ENCODE measurements at places on chromosomes 11 and 22. TPM values are rescaled to one million over a fixed set of nuclear protein-coding genes. Genes with fewer than 3 reads are reported as not detected.
A peak's percentile ranks its signal among the peaks of the same experiment; 100 is the strongest.

SCO2 gene
- polyA plus RNA-seq: 1.8 TPM

CD82 gene
- polyA plus RNA-seq: 106 TPM

DNA sequence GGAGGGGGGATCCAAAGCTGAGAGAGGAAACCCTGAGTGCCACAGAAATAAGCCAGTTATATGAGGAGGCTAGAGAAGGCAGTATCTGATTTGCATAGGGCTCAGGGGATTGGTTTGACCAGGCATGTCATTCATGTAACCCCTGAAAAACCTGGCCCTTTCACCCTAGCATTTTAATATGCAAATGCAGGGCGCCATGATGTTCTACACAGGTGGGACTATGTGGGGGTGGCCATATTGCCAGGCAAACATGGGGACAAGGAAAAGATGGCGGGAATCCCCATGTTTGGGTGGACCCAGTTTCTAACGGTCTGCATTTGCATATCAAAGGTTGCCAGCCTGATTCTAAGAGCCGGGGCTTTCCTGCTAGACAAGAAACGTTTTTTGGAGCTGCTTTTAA, 27.2 kb downstream of the CSF2RB start:
- no peak for DNase-seq

OR5AN1 gene
- not detected for polyA plus RNA-seq

DNA sequence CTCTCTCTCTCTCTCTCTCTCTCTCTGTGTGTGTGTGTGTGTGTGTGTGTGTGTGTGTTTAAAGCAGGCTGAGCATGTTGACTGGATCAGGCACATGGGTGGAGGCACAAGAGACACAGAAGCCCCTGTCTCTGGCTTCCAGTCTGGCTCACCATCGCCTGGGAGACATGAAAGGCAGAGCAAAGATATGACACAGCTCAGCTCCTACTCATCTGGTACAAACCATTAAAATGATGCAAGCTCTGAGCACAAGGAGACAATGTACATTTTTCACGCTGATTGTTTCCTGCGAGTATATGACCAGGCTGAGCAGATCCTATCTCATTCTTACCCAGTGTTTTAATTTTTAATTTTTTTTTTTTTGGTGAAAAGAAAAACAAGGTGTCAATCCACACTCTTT, 9.5 kb downstream of the SLC6A5 start:
- DNase-seq: no peak

DNA sequence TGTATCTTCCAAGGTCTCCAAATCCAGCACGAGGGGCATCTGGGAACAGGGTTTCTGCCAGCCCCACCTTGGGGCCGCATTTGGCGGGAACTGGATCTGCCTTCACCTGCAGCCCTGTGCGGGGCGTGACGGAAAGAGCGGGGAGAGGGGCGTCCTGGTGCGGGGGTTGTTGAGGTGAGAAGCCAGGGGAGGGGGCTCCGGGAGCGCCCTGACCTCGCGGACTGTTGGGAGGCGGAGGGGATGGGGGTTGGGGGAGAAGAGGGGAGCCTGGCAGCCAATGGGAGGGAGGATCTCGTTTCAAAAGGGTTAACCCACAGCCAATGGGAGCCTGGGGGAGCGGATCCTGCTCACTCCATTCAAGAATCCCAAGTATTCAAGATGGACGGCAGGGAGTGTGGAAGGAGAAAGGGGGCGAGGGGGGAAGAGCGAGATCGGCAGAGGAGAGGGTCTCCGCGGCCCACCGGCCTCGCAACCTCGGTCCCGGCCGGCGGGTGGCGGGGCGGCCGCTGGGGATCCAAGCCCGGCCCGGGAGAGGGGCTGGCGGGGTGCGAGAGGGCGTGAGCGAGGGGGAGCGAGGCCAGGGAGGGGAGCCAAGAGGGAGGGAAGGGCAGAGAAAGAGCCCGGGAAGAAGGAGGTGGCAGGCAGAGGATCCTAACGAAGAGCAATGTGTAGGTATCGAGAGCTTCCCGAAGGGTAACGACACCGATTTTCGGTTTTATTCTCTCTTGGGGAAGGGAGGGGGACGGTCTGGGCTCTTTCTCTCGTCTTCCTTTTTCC, 11.5 kb downstream of the YPEL4 start:
- DNase-seq: peak; percentile 85

GRCh38 chr11:132220474-132220873, 850.1 kb downstream of the NTM start:
- DNase-seq: no peak

PACS1 gene
- 30.3 TPM for polyA plus RNA-seq

DEFB131B gene
- polyA plus RNA-seq: not detected

- DNase-seq: no peak
These were observed 14.2 kb upstream of the RFPL2 start for GRCh38 chr22:32219026-32219425.

DNA sequence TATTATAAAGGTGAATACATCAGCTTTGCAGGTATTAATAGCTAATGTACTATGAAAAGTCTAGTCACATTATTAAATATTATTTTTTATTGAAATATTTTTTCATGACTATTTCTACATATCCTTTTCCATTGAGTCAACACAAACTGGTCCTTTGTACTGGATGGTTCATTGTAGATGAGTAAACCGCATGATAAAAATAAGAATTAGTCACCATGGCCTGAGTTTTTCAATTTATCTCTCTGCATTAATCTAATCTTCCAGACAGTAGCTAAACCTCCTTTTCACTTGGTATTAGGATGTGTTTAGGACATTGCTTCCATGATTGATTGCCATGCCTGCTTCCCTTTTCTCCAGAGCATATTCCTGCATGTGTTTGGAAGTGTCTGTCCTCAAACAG, 439.4 kb upstream of the ARHGAP42 start:
- no peak for DNase-seq

DNA sequence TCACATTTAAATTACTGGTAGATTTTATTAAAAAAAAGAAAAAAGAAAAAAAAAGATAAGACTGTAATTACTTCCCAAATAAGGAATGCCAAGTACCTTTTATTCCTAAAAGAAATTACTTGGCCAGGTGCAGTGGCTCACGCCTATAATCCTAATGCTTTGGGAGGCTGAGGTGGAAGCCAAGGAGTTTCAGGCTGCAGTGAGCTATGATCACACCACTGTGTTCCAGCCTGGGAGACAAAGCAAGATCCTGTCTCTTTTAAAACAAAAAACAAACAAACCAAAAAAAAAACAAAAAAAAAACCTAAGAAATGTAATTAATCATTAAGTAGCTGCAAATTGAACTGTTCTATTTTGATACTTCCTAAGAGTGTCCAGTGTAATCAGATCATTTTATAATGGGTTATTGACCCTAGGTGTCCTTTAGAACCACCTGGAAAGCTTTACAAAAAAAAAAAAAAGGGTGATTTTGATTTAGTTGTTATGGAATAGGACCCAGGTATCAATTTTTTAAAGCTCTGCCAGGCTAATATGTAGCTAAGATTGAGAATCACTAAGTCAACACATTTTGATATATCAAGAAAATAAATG, 10.8 kb downstream of the LIN7C start:
- DNase-seq: no peak

DNA sequence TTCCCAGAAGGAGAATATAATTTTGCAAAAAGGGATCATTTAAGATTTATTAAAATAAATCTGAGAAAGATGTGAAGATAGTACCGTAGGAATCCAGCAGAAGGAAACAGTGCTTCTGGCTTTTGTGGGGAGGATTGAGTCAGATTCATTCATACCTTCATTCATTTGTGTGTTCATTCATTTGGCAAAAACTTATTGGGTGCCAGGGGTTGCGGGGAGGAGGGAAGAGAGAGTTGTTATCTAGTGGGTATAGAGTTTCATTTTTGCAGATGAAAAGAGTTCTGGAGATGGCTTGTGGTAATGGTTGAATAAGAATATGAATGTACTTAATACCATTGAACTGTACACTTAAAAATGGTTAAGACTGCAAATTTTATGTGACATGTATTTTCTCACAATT, 31.1 kb downstream of the BMAL1 start:
- no peak for DNase-seq

DNA sequence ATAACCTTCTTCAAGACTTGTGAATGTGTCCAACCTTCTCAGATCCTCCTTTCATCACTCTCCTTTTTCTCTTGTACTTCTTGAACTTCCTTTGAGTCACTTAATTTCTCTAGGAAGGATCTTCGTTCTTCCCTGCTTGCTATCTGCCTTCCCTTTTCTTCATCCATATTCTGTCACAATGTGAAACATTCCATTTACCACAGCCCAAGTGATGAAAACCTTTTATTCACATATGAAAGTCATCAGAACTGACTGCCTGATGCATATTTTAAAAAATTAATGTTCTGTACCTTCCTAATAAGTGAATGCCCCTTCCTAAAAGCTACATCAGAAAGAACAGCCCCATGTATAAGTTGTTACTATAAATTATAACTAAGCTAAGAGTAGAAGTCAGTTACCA, 520.4 kb upstream of the LUZP2 start:
- no peak for DNase-seq

TPBGL gene
- polyA plus RNA-seq: 0.39 TPM

BACE1-AS gene
- 14.9 TPM for polyA plus RNA-seq

FERMT3 gene
- polyA plus RNA-seq: 28.5 TPM

- no peak for DNase-seq
These were observed 934.2 kb downstream of the BRD1 start for GRCh38 chr22:48893288-48894063.

DNA sequence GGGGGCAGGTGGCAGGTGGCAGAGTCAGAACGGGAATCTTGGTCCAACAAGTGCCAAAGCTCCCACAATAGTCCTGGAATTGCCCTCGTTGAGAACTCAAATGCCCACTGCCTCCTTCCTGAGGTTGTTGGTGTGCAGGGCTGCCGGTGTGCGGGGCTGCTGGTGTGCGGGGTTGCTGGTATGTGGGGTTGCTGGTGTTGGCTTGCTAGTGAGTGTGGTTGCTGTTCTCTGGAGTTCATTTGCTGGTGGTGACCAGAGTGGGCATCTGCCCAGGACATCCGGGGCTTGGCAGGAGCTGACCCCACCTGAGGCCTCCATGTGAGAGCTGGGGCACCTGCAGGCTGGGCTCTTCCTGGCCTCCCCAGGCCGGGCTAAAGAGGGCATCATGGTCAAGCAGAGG, 14.0 kb upstream of the MPPED1 start:
- no peak for DNase-seq

DNA sequence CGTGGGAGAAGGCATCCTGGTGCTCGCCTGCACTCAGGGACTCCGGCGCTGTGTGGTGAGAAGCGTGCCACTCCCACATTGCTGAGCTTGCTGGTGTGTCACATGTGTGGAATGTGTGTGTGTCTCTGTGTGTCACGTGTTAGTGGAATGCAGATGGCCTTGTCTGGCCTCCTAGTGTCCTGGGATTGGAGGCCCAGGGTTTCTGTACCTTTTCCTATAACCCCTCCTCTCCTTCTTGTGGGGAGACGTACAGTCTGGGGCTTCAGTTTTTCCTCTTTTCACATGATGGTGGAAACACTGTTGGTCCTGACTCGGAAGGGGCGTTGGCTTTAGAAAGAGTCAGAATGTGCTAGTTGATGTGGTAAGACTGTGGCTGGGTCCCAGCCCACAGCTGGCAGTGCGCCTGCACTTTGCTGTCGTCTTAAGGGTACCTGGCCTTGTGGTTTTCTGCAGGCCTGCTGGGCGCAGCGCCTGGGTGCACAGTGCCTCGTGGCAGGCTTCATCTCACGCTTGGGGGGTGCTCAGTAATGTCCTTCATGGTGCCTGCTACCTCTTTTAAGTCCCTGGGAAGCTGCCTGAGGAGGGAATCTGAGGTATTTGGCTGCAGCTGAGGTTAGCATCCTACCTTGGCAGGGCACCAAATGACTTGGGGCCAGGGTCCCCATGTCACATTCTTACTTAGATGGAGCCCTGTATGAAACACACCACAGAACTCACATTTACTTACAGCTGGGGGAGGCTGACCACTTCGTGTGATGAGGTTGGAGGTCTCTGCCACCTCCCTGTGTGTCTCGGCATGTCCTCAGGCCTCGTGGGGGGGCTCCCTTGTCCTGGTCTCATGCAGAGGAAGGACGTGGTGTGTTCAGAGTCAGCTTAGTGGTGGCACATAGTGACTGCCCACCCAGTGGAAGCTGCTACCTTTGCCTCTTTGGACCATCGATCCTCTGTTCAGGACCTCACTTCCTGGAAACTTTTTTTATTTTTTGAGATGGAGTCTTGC, 61.9 kb downstream of the MED15 start:
- peak; percentile 31 for DNase-seq

OR6A2 gene
- polyA plus RNA-seq: 0.03 TPM

DNA sequence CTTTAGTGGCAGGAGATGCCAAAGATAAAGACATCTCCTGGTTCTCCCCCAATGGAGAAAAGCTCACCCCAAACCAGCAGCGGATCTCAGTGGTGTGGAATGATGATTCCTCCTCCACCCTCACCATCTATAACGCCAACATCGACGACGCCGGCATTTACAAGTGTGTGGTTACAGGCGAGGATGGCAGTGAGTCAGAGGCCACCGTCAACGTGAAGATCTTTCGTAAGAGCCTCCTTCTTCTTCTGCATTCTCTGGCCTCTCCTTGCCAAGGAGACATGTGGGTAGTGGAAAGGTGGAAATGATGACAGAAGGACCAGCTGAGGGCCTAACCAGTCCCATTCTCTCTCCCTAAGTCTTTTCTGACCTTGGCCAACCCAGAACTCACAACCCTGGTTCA, 110.1 kb upstream of the TTC12 start:
- DNase-seq: no peak

DNA sequence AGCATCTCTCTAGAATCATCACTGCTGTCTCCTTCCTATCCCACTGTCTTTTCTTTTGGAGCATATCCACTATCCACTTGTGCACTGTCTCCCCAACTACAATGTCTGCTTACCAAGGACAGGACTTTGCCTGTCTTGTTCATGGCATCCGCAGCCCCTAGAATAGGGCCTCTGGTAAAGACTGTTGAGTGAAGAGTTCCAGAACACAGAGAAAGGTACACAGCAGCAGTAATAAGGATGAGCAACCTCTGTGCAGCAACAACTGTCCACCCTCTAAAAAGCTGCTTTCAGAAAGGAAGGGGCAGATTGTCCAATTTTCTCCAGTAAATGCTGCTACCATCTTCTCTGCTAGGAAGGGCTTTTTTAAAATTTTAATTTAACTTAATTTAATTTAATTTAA, 25.5 kb upstream of the BIRC3 start:
- DNase-seq: no peak

GAL3ST1 gene
- polyA plus RNA-seq: 19.5 TPM

GRCh38 chr22:25167834-25168601, 31.6 kb upstream of the CRYBB3 start:
- DNase-seq: no peak

GRCh38 chr22:39482768-39483167, 19.3 kb upstream of the MIEF1 start:
- no peak for DNase-seq

DNA sequence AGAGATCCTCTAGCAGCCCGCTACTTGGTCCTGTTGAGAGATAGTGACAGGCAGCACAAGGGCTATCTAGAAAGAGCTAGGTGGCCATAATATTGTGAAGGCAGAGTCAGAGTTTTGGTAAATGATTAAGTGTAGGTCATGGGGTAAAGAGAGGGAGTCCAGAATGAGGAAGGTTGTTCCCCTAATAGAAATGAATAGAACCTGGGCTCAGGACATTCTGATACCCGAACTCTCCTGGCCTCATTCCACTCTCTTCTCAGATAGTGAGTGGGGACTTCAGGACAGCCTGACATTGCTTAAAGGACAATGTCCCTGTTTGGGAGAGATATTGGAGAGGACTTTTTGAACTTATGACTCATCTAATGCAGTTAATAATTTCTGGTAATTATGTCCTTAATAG, 20.6 kb downstream of the SLC5A1 start:
- peak; percentile 87 for DNase-seq

Data from large intestine (tissue), 12 donors.